Tibial artery (tissue), 4 donors: ENCODE measurements at places on chromosomes 2 and 18.
A peak's percentile ranks its signal among the peaks of the same experiment; 100 is the strongest.

DNA sequence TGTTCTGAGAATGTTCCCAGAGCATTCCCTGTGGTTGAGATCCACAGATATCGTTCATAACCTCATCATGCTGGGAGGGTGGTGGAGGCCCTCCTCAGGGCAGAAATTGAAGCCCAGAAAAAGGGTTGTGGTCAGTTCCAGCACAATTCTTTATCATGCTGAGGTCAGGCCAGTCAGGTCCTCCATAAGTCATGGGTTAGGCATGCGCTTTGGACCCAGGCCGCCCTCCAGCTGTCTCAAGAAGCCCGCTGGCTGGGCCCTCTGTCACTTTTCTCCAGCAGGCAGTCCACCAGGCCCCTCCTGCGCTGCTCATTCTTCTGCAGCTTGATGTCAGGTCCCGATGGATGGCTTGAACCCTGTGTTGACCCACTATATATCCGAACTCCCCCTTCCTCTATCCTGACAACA lies 151.1 kb upstream of the NT5C1B start:
- peak; percentile 70 for DNase-seq

DNA sequence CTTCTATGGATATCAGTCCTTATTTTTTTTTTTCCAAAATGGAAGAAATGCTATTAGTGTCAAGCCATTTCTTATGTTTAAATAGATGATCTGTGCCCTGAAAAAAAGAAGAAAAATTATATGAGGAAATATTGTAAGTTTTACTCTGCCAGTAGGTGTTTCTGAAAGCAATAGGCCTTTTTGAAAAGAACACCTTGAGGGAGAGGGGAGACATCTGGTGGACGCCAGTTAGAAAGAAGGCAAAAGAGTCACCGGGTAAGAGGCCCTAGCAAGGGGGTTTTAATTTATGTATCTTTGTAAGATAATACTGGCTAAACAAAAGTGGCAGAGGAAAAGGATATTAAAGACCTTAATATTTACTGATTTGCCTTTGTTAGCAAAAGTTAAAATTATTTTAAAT lies 56.1 kb downstream of the DYNAP start:
- no peak for DNase-seq

- DNase-seq = no peak
These were observed 14.6 kb downstream of the PARD6G start for GRCh38 chr18:80232710-80233109.

- DNase-seq = no peak
These were observed 75.8 kb downstream of the CALCRL start for GRCh38 chr2:187372213-187372612.

GRCh38 chr2:190459881-190460280 lies 51.7 kb downstream of the MFSD6 start:
- no peak for DNase-seq

DNA sequence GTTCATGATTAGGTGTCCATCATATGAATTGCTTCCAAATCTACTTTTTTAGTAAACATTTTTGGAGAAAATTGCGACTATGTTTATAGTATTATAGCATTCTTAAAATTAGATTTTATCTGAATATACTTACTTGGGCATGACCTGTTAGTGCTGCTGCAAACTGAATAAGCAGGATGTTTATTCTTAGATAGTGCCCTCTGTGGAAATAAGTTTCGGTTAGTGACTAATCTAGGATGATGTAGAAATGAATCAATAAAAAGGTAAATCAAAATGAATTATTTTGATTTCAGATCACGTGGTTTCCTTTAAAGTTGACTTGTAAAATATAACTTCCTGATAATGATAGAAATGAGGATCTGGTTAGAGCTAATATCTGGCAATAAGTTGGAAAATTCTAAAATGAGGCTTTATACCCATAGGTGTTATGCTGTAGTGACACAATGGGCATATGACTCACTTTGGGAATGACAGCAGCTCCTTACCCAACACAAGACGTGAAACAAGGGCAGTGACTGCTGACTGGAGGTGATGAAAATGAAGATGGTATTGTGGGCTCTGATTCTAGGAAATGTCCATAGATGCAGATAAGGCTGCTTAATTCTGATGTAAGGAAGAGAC lies 165.8 kb upstream of the TCF4 start:
- no peak for DNase-seq

DNA sequence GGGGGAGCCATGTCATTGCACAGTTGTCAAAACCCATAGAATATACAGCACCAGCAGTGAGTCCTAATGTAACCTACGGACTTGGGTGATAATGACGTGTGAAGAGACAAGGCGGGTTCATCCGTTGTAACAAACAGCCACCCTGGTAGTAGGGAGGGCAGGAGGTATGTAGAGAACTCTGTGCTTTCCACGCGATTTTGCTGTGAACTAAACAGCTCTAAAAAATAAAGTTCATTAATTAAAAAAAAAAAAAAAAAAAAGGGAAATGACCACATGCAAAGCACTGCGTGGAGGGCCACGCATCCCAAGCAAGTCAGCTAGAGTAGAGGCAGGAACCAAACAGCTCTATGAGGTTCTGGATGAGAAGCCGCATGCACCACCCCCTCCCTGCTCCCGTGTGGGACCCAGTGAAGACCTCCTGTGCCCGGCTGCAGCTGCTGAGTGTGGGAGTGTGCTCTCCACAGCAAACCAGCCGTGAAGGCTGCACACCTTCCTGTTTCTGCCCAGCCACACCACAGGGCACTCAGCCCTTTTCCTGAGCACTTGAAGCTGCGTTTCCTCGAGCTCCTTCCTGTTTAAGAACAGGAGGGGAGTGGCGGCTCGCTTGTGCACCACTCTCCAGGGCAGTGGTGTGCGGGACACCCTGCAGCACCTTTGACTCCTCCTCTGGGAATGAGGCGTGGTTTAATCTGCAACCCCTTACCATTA lies 65.6 kb downstream of the ODC1 start:
- DNase-seq = no peak

DNA sequence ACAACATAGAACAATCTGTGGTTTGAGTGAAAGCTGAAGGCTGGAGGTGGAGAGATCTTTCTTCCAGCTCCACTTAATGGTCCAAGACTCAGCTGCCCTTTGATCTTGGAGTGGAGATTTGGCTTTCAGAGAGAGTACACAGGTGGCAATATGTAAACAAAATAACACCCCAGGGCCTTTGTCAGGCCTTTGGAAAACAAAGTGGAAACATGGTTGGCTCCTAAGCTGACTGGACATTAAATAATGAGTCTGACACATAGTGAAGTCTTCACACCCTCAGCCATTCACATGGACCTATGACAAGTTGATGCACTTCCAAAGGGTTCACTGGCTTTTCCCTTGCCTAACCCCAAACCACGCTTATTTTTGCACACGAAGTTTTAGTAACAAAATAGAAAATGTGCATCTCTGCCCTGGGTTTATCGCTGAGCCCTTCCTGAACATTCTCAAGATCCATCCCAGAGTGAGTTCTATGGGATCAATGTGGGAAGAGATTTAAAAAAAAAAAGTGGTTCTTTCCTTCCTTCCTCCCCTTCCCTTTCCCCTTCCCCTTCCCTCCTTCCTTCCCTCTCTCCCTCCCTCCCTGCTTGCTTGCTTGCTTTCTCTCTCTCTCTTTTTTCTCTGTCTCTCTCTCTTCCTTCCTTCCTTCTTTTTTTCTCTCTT lies 201.3 kb upstream of the NT5C1B start:
- no peak for DNase-seq

DNA sequence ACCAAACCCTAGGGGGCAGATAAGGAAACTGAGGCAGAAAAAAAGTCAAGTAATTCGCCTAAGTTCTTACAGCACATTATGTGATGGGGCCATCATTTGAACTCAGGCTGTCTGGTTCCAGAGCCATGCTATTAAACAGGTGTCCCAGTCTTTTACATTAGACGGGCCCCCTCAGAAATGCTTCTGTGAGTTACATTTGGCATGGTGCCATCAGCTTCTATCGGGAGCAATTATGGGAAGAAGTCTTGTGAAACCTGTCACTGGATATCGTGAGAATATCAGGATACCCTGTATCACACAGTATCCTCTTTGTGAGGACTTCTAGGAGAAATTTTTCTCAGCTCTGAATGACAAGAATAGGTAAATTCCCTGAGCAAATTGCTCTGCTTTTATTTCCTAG lies 143.7 kb upstream of the NOSTRIN start:
- no peak for DNase-seq

- DNase-seq = no peak
These were observed 162.1 kb downstream of the QPCT start for GRCh38 chr2:37506407-37507050.

DNA sequence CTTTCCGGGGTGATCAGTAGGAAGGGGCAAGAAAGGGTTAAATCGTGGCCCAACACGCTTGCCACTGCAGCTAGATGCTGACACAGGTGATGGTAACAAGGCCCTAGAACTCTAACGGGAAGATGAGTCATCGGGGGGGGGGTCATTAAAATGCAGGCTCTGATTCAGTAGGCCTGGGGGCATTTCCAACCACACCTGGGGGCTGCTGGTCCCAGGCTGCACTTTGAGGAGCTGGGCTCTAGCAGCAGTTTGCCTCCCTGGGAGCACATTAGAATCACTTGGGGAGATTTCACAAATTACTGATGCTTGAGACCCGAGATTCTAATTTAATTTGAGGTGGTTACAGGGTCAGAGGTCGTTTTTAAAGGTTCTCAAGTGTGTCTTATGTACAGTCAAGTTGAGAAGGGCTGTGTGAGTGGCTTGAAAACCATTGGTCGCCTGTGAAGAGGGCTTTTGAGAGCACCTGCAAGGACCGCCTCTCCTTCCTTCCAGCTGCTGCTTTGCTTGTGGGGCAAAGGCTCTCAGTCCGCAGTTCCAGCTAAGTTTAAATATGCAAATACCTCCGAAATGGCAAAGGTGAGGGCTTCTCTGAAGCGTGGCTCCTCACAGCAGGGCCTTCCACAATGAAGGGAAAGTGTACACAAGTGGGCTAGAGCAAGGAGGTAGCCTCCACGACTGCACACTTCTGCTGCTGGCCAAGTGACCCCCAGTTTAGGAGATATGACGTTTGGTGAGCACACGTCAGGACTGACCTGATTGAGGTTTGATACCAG lies 128.0 kb upstream of the MSH6 start:
- DNase-seq = no peak

GRCh38 chr2:73267008-73267407 lies 17.3 kb downstream of the FBXO41 start:
- DNase-seq = no peak

DNA sequence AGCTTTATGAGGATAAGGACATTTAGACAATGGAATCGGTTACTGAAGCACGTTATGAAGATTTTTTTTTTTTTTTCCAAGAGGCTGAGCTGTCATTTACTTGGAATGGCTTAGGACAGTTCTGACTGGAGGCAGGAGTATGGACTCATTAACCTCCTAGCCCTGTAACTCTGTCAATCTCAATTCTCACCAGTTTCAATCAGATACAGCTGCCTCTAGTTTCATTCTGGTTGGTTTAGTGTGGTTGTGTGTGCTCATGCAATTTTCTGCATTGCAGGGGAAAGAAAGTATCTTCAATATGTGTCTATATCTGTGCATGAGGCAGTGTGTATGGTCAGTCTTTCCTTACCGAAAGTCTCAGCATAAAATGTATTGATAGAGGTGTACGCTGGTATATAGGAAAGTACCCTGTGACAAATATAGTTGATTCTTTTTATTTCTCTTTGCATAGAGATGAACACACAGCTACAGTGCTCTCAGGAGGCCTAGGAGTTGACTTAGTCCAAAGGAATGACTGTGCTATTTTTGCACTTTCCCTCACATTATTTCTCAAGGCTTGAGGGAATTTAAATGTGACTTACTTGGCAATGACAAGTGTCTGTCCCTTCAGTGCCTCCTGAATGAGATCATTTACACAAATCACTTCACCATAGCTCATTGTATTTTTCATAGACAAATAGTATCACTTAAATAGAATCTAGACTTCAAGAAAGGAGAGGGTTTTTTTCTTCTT lies 50.5 kb upstream of the GRB14 start:
- no peak for DNase-seq

- no peak for DNase-seq
These were observed 727.6 kb upstream of the DDX18 start for GRCh38 chr2:117086943-117087250.
